Stimulated activated CD4-positive, alpha-beta T cell treated with anti-CD3 and anti-CD28 coated beads, Interleukin-1b, Interleukin-23, amount 100 ng/mL, for 1 hour (primary cell): ENCODE measurements at places on chromosomes 4 and X.

- DNase-seq: no peak
Observed at GRCh38 chrX:38110231-38110630, 103.9 kb downstream of the SYTL5 start.

DNA sequence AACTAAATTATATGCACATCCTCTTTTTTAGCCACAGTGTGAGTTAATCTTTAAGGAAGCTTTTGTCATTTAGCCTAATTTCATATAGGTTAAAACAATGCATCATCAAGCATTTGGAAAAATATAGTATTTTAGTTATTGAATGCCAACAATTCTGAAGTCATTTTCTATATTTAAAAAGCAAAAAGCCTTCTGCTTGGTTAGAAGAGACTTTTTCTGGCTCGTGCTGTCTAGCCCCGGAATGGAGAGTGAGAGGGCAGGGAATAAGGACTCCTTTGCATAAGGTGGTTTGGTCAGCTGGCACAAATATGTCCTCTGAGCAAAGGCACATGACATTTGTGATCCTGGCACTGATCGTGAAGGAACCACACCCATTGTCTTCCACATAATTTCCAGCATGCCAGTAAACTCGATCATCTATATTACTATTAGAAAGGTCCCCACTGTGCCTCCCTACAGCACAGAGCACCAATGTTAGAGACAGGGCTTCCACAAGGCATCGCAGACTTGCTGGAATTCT is 393.7 kb upstream of the INTU start:
- DNase-seq: no peak

- DNase-seq: no peak
Observed at GRCh38 chrX:134480061-134480460, 20.1 kb downstream of the HPRT1 start.

GRCh38 chrX:139691843-139692505 is 16.0 kb downstream of the MCF2 start:
- DNase-seq: no peak

GRCh38 chr4:139901531-139902320 is 236.1 kb downstream of the MGST2 start:
- DNase-seq: no peak

GRCh38 chr4:4260185-4260751 is 12.2 kb upstream of the TMEM128 start:
- DNase-seq: no peak

- DNase-seq: no peak
Observed at GRCh38 chr4:105714071-105714521, 5.5 kb downstream of the GSTCD start.

- DNase-seq: peak; percentile 4
Observed at GRCh38 chr4:88211473-88212252, 53.2 kb upstream of the ABCG2 start.
